ENCODE measurements at places on chromosomes 4 and X.
A peak's percentile ranks its signal among the peaks of the same experiment; 100 is the strongest.

- no peak for DNase-seq
Observed at GRCh38 chr4:156545003-156545785, 426.4 kb downstream of the PDGFC start.

- no peak for DNase-seq
Observed at GRCh38 chr4:43360296-43360695, 467.8 kb downstream of the GRXCR1 start.

- DNase-seq = no peak
Observed at GRCh38 chrX:45722471-45722870, 521.8 kb upstream of the DIPK2B start.

GRCh38 chr4:20615486-20616260 lies 84.6 kb upstream of the PACRGL start:
- no peak for DNase-seq

DNA sequence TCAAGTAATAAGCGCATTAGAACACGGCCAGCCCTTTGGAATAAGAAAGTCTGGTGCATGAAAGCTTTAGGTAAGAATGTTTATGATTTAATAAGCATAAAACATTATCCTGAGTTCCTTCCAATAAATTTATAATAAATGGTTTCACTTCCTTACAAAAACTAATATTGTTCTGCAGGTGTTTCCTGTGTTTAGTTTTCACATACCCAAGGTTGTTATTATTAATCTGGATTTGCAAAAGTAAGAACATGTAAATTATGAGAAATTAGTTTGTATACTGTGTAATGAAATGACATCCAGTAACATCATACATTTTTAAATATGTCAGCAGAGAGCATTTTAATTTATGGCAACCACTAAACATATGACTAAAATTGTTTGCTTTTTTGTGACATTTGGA lies 72.1 kb downstream of the BANK1 start:
- DNase-seq = no peak

GRCh38 chrX:150167482-150168324 lies 195.4 kb upstream of the MAMLD1 start:
- DNase-seq = no peak

GRCh38 chr4:62619971-62620370 lies 1419.8 kb downstream of the ADGRL3 start:
- no peak for DNase-seq

GRCh38 chr4:124940387-124940786 lies 227.9 kb upstream of the ANKRD50 start:
- no peak for DNase-seq

DNA sequence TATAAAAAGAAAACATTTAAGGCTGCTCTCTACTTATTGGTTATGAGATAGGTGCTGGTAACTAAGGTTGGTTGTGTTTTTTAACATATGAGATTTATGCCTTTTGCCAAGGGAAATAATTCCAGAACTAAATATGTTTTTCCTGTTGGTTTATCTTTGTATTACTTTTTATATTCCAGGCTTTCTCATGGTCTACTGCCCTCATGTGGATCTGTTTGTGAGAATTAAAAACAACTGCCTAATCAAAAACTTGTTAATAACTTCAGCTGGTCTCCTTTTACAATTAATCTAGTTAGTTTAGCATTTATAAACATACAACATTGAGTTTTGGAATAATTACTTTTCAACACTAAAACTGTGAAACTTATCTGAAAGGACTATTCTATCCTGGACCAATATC lies 1208.3 kb downstream of the ADGRL3 start:
- DNase-seq = no peak

DNA sequence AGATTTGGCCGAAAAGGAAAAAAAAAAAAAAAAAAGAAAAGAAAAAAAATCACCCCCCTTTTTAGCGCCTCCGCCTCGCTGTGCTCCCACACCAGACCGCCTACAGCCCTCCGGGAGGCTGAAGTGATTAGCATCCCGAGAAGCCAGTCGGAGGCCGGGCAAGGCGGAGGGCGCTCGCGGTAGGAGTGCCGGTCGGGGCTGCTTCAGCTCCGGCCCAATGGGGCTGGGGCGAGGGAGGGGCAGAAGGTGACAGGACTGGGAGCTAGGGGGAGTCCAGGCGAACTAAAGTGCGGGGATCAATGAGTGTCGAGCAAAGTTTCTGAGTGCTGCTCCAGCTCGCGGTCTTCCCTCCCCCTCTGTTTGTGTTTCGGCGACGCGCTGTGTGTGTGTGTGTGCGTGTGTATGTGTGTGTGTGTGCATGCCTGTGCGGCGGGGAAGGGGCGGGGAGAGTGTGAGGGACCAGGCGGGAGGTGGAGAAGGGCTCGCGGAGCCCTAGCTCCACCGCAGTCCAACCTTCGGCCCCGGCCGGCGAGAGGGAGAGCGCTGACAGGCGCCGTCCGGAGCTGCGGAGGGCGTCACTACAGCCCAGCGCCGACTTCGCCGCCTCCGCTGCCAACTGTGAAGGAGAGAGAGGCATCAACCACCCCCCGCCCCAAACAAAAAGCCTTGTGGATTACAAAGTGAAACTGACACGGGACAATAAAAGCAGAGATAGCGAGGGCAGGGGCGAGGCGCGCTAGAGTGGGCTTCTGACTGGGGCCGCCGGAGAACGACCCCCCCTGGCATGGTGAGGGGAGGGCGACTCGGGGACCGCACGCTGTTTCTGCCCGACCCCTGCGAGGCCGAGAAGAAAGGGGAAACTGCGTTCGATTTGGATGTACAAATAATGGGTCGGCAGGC lies at the start of gene FAT4:
Gene FAT4 (plus strand): TSS at position 280 of the 900 bp plus-strand sequence. CDS start 1,457 bp downstream, outside the sequence.
- DNase-seq = peak; percentile 31

GRCh38 chrX:137425273-137425902 lies 140.5 kb upstream of the ZIC3 start:
- no peak for DNase-seq

DNA sequence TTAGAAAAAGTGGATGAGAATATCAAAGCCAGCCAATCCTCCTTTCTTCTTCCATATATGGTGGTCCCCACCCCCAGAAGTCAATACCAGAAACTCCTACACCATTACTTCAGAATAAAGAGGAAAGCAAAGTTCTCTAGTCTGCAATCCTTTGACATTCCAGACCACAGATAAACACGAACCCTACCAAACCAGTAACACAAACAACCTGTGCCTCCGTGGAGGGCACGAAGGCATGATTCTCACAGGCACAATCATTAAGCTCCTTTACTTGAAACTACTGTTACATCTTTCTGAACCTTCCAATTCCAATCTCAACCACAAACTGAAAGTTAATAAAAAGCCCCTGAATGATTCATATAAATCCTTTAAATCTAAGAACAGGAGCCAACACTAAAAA lies 16.3 kb downstream of the MAML3 start:
- DNase-seq = no peak

GRCh38 chr4:165016971-165017370 lies 14.8 kb upstream of the TRIM60 start:
- no peak for DNase-seq

GRCh38 chr4:37246891-37247290 lies 2.3 kb downstream of the NWD2 start:
- DNase-seq = no peak

DNA sequence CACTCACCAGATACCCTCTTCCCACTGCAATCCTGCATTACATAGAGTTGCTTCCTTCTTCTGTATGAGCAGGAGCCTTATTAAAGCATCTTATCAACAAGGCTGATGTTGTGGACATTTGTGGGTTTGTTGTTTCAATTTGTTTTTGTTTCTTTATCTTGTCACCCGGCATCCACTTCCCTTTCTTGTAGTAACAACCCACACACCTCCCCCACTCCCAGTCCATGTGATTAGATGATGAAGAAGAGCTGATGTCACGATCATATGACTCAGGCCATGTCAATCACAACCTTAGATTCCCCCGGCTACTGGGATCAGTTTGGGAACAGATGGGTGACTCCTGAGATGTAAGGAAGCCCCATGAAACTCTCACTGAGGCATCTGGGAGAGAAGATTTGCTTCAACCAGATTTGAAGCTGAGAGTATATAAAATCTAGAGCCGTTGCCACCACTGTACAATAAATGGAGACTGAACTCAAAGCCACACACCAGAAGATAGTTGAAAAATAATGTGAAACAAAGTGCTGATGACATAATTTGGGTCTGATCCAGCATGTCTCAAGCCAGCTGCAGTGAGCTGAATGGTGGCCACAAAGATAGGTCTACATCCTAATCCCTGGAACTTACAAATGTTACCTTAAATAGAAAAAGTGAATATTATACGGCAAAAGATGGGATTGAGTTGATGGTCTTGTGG lies 34.1 kb upstream of the SRD5A3 start:
- DNase-seq = no peak

GRCh38 chrX:7771788-7772438 lies 71.1 kb upstream of the VCX start:
- no peak for DNase-seq

GRCh38 chr4:147019091-147019490 lies 73.4 kb upstream of the TTC29 start:
- DNase-seq = no peak

DNA sequence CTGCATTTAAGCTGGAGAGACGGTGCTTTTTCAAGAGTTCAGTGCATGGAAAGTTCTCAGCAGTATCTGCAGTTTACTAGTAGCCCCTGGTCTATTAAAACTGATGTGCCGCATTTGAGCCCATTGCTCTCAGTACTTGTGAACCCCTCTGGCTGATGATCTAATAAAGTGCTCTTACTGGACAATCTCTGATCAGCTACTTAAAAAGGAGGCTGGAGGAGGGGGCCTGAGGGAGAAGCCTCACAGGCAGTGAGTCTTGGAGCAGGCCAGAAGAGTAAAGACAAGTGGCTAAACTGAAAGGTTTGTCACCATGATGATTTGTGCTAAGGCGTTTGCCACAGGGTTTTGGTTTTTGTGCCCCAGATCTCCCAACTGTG lies 138.5 kb downstream of the ARX start:
- DNase-seq = no peak

DNA sequence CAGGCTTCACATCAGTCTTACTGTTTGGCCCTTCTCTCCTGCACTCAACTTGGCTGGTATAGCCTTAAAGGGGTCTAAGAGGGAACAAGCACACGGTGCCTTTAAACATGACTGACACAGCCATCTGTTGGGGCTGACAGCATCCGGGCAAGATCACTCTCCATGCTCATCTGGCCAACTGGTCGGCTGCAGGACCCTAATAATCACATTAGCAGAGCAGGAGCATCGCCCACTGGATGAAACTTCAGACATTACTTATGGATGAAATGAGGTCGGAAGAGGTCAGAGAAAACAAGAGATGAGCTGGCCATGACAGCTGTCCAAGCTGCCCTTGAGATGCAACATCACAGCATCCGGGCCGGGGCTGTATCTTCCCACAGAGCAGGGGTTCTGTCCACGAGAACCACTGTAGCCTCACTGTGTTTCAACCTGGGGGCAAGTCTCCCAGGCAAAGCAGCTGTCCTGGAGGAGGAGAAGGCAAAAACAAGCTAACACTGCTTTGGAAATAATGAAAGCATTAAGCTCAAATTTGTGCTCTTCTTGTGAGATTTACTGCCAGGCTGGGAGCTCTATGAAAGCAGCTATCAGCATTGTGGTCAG lies 94.4 kb upstream of the TTC29 start:
- no peak for DNase-seq

GRCh38 chrX:105273326-105273725 lies 52.8 kb upstream of the TEX13A start:
- DNase-seq = no peak

GRCh38 chr4:83917572-83917971 lies 381.7 kb downstream of the GPAT3 start:
- DNase-seq = no peak

GRCh38 chr4:161183729-161184128 lies 980.1 kb downstream of the FSTL5 start:
- no peak for DNase-seq

- DNase-seq = no peak
Observed at GRCh38 chr4:156169861-156170260, 216.2 kb upstream of the CTSO start.

- no peak for DNase-seq
Observed at GRCh38 chr4:82939414-82939813, 38.9 kb downstream of the THAP9 start.

GRCh38 chr4:142637614-142638013 lies 208.5 kb downstream of the INPP4B start:
- DNase-seq = no peak

DNA sequence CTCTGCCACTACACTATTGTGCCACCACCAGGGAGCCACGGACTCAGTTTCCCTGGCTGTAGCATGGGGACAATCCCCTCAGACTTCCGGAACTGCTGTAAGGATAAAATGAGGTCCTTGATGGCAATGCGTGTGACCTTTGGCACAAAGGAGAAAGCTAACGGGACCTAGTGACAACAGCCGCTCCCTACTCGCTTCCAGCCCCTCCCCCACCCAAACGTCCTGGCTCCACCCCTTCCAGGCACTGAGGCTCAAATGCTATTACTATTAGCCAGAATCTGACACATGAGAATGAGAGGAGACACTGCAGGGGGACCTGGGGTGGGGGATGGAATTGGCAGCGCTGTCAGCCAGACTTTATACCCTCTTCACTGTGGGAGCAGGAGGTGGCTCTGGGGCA lies 5.4 kb upstream of the DUSP9 start:
- no peak for DNase-seq

DNA sequence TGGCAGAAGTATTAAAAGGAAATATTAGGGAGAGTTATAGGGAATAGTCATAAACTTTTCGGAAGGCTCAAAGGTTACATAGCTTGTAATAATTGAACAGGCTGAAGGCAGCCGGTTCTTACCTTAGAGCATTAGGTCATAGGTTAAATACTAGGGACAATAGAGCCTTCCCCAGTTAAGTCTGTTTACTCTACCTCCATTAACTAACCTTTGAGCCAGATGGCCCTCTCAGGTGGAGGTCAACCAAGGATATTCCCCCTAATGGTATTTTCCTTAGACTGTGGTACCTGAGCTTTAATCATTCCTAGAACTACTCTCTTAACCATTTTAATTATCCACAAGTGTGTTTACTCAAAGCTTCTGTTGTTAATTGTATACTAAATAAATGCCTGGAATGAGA lies 920.9 kb upstream of the PABPC4L start:
- DNase-seq = no peak

- DNase-seq = no peak
Observed at GRCh38 chr4:112288455-112288854, 2.8 kb upstream of the TIFA start.

- DNase-seq = no peak
Observed at GRCh38 chr4:6309777-6310176, 40.1 kb downstream of the WFS1 start.

GRCh38 chr4:87865960-87866598 lies 33.3 kb downstream of the MEPE start:
- DNase-seq = no peak

DNA sequence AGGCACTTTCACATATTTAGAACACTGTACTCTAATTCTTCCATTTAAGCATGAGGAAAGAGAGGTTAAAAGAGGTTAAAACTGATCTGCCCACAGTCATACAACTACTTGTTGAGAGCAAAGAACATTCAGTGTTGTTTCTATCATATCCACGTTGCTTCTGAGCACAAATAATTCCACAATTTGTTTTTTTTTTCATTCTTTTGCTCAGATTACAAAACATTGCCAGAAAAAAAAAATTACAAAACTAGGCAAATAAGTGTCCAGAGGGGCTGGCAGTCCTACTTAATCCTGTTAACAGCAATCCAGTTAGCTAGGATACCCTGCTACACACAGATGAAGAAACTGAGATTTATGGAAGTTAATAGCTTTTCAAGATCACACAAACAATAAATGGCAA lies 6.3 kb upstream of the USP53 start:
- DNase-seq = no peak

- no peak for DNase-seq
Observed at GRCh38 chr4:86892636-86892960, 376 bp upstream of the C4orf36 start.

GRCh38 chrX:28158019-28158777 lies 176.9 kb upstream of the DCAF8L1 start:
- DNase-seq = no peak

All from stimulated activated CD8-positive, alpha-beta memory T cell treated with anti-CD3 and anti-CD28 coated beads, Interleukin-12 subunit alpha, Interleukin-12 subunit beta, amount 100 ng/mL, for 4 hours (primary cell).